Left lung (tissue), 14 donors: ENCODE measurements at places on chromosomes 3 and 15.

DNA sequence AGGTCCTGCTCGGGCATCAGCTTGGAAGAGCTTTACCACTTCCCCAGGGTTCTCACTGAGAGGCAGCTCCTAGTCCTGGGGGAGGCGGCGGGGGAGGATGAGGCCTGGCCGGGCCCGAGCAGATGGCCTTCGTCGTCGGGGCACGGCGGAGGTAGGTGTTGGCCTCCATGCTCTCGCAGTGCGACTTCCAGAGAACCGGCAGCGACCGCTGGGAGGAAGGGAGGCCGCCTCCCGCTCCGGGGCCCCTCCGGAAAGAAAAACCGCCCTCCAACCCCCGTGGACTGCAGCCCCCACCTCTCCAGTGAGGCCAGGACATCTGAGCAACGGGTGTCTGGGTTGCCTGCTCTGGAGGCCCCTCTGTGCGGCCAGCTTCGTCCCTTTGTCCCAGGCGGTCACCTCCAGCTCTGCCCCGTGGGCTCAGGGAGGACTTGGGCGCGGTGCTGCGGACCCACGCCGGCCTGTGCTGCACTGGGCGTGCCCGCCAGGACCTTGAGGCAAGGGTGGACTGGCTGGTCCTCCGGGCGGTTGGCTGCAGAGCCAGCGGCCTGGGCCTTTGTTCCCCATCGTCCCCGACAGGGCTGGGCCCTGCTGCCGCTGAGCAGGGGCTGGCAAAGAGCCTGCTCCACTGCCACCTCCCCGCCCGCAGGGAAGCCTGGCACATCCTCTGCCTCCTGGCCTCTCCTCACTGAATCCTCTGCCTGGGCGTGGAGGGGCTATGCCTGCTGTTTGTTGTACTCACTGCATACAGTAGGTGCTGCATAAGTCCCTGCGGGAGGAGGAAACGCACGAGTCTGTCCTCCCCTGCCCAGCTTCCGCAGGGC lies 13.6 kb upstream of the GP9 start:
- no peaks in the 10 kb centered on the region for H3K4me1 ChIP-seq
- H3K27ac ChIP-seq: no peak overlapping the region
- DNase-seq: no peak
- H3K4me3 ChIP-seq: no peak overlapping the region

GRCh38 chr3:193719735-193720134 lies 126.7 kb downstream of the OPA1 start:
- no peak overlapping the region for H3K27ac ChIP-seq
- H3K4me3 ChIP-seq: no peak overlapping the region
- no peaks in the 10 kb centered on the region for H3K36me3 ChIP-seq
- peaks cover 7% of the 10 kb centered on the region for H3K4me1 ChIP-seq
- no peak for DNase-seq
- H3K27me3 ChIP-seq: no peaks in the 10 kb centered on the region

DNA sequence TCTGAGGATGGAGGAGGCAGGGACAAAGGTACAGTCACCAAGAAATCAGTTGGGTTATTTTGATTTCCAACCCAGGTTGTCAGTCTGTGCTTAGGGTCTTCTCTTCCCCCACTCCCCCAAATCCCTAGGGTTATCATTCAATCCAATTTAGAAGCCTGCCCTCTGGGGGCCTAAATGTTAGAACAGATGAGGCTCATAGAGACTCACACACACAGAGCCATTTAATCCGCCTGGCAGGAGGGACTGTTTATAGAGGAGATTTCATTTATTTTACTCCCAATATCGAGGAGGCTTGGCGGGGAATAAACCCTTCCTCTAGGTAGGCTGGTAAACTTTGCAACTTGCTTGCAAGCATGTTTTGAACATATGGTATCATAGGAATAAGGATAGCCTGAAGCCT lies 52.8 kb downstream of the RHCG start:
- no peak overlapping the region for H3K4me3 ChIP-seq
- H3K4me1 ChIP-seq: peaks cover 4% of the 10 kb centered on the region
- DNase-seq: no peak

DNA sequence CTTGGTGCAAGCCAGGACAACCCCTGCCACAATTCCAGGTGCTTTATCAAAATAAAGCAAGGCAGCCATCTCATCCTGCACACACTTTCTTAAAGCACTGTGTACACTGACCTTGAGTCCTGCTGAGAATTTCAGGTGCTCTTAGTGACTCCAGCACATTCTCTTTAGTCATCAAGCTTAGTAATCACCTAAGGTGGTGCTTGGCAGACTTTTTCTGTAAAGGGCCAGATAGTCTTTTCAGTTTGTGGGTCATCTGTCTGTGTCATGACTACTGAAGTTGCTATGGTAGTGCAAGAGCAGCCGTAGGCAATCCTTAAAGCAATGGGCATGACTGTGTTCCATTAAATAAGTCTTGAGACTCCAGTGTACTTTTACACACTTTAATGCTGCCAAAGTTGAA lies 36.4 kb downstream of the RIOX2 start:
- no peak overlapping the region for H3K27ac ChIP-seq
- no peaks in the 10 kb centered on the region for H3K27me3 ChIP-seq
- no peak overlapping the region for H3K4me3 ChIP-seq
- DNase-seq: no peak
- H3K4me1 ChIP-seq: no peaks in the 10 kb centered on the region
- H3K36me3 ChIP-seq: peaks cover 49% of the 10 kb centered on the region

- no peak overlapping the region for H3K4me3 ChIP-seq
- no peaks in the 10 kb centered on the region for H3K36me3 ChIP-seq
- no peak overlapping the region for H3K27ac ChIP-seq
- no peaks in the 10 kb centered on the region for H3K4me1 ChIP-seq
These were observed 714.8 kb downstream of the FHIT start for GRCh38 chr3:60536420-60536819.
